Activated T-cell treated with anti-CD3 and anti-CD28 coated beads, Interleukin-2, amount 50 U/mL, for 1 hour (primary cell): ENCODE measurements at places on chromosomes 4 and X.

- no peak for DNase-seq
Observed at GRCh38 chr4:95091272-95091671, 333.5 kb downstream of the BMPR1B start.

DNA sequence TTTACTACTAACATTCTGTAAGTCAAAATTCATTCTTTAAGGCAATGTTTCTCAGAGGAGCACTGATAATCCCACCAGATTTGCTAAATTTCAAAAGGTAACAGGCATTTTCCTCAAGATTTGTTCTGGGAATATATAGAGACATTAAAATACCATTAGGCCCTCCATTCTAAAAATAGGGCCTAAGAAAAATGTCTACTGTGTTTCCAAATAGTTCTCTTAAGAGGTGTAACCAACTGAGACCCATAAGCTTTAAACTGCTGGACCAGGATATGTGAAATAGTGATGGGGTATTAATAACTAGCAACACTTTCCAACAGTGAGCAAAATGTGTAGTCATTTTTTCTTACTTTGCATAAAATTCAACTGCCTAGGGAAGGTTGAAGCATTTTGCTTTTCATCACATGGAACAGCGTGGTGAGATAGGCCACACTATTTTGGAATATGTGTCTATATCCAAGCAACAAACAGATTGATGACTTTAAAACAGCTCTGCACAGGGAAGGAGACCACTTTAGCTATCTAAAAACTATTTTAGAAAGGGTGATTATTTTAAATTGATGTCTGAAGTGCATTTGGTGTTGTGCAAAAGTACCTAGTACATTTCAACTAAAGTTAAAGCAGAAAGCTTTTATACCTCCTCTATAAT, 89.9 kb downstream of the CORIN start:
- no peak for DNase-seq

DNA sequence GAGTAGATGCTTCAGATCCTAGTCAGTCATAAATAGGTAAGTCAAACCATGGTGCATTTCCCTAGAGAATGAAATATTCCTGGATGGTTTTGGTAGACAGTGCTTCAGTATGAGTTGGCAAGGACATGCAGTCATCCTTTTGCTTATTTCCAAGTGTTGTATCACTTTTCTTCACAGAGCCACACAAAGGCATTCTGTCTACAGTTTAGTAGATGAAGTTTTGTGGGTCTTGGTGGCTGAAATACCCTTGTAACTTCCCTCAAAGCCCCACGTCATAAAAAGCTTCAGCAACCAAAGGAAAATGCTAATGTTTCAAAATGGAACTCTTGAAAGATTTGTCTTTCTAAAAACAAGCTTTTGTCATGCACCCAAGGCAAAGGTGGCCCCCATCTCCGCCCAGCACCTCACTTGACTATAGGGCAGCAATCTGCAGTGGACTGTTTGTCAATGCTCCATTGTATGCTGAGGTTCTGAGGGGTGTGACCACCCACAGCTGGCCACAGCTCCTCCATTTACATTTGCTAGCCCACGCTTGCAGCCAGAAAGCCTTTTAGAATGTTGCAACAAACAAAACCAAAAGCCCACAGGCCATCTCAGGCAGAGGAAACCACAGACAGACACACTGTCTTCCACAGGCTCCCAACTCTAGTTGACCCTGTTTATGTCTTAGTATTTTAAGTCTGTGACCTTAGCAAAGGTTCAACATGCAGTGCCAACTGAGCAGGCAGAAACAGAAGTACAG, 87.1 kb upstream of the FAM9C start:
- DNase-seq = no peak

DNA sequence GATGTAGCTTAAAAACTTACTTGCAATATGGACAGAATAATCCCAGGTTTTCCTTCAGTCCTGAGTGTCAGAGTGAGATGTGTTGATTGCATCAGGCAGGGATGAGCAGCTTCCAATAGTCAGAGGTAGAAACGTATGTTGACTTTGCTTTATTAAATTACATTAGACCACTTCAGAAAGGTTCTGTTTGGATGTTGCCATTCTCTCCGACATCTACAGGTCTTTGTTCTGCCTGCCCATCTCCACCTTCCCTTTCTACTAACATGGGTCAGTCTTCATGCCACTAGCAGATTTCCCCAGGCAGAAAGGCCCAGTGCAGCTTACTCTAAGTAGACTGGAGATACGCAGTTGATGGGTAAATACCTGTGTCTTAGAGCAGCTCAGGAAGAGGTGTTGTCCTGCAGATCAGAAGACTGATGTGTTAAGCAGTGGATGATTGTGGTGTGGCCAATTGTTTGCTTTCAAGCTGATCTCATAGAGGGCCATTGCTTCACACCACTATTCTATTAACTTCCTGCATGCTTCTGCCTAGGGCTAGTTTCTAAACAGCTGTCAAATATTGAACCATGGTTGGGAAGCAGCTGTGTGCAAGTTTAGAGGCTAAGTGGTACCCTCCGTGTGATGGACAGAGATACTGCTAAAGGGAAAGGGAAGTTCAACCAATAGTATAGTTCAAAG, 1.8 kb downstream of the FRMPD4 start:
- DNase-seq = no peak

DNA sequence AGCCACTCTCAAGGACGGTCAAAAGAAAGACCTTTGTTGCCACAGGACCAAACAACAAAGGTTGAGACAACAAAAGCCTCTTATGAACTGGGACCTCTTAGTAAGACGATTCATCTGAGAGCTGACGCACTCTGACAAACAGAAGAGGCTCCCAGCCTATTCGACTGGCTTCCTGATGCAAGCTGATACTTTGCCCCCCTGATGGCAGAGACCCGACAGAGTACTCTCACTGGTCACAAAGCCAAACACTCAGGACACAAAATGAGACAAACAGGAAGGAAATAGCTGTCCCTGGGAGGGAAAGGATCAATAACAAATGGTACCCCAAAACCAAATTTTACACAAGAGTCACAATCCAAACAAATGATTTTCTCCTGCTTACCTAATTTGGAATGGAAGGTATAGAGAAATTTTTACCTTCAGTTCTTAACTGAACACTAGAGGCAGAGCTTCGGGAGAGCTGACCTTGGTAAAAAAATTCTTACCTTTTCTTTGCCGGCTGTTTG, 75.2 kb upstream of the PLAC8 start:
- DNase-seq = no peak

GRCh38 chrX:134797390-134797700, 139.1 kb upstream of the PLAC1 start:
- DNase-seq = no peak

DNA sequence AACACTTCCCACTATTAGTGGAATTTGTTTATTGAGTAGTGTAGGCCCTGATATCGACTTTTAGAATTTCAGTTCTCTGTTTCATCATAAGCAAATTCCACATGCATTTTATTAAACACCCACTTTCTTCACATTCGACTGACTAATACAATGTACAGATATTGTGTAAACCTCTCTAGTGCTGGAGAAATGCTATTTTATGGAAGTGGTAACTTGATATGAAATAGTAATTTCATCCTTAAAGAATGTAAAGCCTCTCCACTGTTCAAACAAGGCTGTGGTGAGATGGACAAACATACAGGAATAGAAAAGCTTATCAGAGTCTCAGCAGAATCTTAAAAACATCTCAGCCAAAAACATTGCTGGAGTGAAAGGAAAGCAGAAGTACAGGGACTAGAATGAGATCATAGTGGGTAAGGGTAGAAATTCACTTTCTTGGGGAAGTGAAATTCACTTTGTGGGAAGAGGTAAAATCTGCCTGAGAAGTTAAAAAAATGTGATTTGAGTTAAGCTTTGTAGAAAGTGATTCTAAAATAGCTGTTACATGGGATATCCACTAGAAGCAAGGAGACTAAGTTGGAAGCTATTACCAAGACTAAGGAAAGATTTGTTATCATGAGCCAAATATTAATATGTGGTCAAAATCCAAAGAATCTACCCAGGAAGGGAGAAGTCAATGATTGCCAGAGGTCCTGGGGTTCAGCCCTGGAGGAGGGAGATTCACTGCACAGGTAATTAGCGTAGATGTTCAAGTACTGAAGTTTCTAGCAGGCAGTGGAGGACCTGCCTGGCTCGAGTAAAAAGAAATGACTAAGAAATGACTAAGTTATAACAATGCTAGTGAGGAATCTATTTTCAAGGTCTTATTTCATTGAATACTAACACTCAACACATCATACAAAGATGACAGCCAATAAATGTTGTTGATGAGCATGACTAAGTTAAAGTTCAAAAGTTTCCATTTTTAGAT, 398.3 kb upstream of the FAM47C start:
- no peak for DNase-seq

DNA sequence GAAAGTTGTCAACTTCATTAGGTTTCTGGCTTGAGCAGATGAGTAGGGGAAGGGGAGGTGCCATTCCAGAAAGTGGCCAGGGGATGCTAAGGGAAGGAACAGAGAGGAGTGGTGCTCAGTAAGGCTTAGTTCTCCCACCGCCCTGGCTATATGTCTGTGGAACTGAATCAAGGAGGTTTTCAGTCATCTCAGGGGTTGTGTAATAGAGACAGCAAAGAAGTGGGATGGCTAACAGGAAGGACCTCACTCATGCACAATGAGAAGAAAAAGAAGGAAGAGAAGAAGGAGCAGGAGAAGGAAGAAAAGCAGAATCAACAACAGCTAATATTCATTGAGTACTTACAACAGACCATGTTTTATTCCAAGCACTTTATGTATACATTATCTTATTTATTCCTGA, 368.7 kb downstream of the MID1IP1 start:
- no peak for DNase-seq

GRCh38 chr4:138236037-138236436, 6.1 kb downstream of the SLC7A11 start:
- DNase-seq = no peak

DNA sequence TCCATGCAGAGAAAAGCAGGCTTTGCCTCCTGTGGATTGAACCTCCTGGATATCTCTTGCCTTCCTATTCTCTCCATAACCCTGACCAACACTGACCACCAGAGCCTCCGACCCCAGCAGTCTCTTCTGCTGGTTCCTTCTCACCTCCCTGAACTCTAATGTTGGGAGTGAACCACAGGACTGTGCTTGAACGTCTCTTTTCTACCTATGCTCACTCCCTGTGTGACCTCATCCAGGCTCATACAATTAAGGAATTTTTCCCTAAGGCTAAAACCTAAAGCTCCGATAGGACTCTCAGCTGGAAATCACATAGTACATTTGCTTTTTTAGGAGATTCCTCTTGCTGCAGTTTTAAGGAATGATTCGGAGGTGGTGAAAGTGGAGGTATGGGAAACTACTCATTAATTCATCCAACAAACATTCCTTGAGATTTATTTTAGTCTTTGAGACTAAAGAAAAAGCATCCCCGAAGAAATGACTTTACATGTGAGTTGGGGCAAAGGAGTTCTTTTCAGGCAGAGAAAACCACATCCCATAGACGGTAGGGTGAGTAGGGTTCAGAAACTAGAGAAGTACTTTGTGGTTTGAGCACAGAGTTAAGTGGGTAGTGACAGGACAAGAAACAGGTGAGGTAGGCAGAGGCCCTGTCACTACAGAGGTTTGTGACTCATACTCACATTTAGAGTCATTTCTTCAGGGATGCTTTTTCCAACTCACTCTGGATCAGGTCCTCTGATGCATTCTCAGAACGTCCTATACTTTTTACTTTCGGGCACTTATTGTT, 30.8 kb downstream of the NDNF start:
- DNase-seq = no peak

DNA sequence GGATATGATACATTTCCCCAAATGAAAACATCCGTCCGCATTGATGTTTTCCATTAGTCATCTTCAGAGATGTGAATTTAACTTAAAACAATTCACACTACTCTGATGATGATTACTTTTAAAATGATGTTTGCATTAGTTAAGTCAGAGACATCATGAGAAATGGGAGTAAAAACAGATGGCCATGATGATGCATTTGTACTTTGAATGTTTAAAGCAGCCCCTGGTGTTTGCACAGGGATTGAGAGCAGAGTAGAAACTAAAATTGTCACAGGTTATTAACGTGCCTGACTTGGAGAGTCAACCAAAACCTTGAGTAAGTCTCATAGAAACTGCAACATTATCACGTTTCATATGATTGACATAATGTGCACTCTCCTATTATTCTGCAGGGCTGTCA, 117.2 kb downstream of the CFAP299 start:
- no peak for DNase-seq

GRCh38 chr4:18980516-18981233, 959.1 kb upstream of the LCORL start:
- DNase-seq = no peak

DNA sequence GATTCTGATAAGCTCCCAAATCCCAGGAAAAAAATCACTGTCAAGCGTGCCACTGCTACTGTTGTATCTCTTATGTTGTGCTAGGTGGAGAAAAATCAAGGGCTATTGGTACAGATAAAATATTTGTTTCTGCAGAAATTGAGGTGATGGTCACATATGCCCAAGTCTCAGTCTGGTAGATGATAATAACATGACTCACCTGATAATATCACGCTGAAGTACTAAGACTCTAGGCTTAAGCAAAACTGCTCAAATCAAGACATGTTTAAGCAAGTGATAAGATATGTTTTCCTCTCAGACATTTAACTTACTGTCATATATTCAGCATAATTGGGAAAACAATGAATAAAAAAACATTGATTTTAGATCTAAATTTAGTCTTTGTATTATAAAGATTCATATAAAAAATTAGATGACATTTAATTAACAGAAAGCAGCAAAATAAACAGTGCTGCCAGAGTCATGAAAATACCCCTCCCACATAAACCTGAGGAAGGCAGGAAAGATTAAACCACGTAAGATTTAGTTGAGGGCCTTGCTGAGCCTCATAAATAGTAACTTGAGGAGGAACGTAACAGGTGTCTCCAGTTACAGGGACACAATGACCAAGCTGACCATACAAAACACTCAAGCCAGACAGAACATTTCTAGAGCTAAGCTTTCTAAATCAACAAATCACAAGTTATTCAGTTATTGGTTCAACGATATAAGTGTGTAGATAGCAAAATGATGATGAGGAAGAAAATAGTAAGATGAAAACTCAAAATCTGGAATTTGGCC, 143.5 kb downstream of the CHM start:
- no peak for DNase-seq

DNA sequence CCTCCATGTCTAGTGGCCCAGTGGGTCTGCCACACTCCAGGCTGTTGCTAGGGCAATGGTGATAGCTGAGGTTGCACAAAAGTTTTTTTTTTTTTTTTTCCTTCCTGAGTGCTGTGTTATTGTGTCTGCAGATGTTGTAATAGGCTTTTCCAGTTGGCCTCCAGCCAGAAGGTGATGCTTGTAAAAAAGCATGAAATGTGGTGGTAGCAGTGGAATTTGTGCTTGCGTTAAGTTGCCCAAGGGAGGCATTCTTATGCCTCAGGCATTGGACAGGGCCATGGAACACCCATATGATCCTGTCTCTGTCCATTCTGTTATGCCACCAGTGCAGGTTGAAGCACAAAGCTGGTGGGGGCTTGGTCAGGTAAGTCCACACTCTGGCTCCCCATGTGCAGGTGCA, 660.5 kb upstream of the SPANXN1 start:
- no peak for DNase-seq

DNA sequence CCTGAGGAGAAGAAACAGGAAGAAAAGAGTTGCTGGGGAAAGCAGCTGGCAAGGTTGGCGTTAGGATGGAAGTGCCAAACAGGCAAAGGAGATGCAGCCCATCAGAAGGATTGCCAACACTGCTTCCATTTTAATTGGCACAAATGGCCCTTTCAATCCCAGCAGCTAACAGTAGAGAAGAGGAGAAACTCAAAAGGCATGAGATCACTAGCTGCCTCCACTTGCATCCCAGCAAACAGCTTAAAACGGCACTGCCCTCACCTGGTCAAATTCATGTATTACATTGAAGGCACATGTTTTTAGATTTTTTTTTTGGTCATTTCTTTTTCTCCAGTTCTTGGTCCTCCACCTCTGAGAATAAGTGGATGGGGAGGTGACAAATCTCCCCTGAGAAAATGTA, 14.9 kb upstream of the LOC101059915 start:
- DNase-seq = no peak
